ENCODE measurements at places on chromosomes 1 and 21.
A peak's percentile ranks its signal among the peaks of the same experiment; 100 is the strongest.

DNA sequence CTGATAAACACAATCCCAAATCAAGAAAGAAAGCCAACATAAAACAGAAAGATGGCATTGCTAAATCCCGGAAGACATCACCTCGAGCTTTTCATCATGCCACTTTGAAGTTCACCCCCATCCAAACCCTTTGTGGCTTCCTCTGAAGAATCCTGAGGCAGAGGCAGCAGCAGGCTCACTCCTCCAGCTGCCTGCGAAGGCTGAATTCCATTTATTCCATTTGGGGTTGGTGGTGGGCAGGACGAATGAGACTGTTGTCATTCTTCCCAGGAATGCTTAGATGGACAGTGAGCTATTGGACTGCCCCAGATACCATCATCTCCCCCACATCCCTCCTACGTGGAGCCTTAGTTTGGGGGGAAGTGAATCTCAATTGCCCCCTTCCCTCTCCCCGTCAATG, 437.5 kb downstream of the SMYD3 start:
- no peak for DNase-seq

- DNase-seq: no peak
Measured at GRCh38 chr1:67701876-67702275, 16.9 kb downstream of the GADD45A start.

GRCh38 chr1:230186874-230187273, 119.8 kb downstream of the GALNT2 start:
- DNase-seq: no peak

DNA sequence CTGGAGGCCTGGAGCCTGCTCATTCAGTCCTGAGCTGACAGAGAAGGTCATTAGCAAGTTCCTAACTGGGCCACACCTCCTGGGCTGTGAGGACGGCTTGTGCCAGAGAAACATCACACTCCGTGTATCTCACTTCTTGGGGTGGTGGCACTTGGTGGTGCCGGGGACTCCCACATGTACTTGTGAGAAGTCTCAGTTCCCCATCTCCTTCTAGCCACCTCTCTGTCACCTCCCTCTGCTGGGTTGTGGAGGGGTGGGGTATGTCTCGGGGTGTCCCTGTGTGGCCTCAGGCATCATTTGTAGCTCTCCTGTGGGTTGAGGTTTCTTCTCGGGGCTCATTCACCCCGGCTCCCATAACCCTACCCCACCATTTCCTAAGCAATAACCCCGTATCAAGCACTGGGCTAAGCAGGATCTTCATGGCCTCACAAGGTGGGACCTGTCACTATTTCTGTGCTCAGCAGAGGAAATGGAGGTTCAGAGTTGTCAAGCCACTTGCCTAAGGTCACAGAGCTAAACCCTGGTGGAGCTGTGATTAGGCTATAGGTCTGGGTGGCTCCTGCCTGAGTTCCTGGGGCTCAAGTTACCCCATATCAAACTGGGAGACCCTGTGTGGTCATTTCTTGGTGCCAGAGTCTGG, 62.5 kb downstream of the UBIAD1 start:
- DNase-seq: no peak

GRCh38 chr1:24586970-24587820, 31.3 kb downstream of the NCMAP start:
- peak; percentile 72 for DNase-seq

DNA sequence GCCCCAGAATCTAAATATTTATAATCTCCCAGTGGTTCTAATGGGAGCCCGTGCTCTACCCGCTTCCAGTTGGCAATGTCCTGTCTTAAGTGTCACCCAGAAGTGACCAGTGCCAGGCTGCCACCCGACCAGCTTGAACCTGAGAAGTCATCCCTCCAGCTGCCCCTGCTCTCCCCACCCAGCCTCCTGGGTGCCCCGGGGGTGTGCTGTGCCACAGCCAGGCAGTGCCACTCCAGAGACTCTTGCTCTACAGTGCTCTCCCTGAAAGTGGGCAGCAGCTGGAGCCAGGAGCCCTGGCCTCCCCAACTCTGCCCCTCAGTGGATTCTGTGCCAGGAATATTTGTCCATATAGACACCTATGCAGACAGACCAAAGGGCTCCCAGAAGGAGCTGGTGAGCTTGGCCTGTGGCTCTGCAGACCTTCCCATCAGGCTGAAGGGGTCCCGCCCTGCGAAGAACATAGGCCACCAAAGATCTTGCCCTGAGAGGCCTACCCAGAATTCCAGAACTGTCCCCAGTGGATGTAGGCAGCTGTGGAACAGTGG, 9.0 kb upstream of the EPS8L3 start:
- no peak for DNase-seq

DNA sequence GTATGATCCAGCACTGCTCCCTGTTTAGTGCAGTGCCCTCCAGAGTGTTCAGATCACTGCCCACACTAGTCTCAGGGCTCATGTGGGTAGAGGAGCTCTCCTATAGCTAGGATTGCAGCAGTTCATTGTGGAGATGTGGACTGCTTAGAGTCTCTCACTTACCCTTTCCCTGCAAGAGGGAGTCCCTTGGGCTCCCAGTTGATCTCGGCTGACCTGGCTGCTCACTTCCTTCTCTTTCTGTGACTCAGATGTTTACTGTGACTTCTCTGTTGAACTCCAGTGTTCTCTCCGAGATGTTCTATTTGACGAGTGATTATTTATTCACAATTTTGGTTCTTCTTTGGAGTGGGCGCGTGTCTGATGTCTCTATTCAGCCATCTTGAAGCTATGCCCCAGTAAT, 141.9 kb downstream of the PTBP2 start:
- no peak for DNase-seq

GRCh38 chr1:27543284-27543683, 53.3 kb upstream of the WASF2 start:
- no peak for DNase-seq

DNA sequence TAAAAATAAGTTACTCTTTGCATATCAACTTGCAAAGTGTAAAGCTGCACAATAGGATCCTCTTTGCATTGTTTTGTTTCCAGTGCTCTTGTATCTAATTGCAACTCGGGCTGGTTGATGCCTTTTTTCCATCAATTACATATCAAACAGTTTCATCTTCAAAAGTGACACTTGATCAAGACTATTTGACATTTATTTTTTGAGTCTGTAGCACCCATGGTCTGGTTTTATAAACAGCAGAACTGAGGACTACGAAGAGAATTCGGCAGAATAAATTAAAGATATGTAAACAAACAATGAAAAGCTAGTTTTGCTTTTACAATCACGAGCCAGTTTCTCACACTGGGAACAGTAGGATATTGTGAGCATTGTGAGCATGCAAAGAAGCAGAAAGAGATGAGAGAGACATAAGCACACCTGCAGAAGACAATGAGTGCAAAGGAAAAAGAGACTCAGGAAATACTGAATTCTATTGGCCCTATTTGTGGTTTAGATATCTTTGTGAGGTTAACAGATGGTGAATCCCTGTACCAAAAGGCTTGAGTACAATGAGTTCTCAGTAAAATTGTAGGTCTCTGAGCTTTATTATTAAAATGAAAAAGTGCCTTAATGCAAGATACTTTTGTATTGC, 45.4 kb downstream of the RPL5 start:
- DNase-seq: peak; percentile 2

DNA sequence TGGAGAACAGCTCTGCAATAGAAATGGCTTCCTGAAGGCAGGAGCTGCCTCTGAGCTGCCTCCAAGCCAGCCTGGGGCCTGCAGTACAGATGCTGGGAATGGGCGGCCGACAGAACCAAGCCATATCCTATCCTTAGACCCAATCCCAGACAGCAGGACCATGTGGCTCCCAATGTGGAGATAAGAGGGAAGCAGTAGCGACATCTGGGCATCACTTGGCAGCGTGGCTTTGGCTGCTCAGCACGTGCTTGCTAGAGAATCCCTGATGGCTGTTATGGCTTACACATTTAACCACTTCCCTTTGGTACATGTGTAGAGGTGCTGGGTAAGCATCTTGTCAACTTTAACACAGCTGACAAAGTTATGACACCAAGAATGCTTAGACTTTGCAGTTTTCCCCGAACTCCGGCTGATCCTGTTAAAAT, 87.7 kb downstream of the MAN1C1 start:
- no peak for DNase-seq

- DNase-seq: no peak
Measured at GRCh38 chr1:59880735-59881134, 45.8 kb downstream of the CYP2J2 start.

GRCh38 chr1:175978476-175978875, 228.6 kb downstream of the COP1 start:
- DNase-seq: no peak

DNA sequence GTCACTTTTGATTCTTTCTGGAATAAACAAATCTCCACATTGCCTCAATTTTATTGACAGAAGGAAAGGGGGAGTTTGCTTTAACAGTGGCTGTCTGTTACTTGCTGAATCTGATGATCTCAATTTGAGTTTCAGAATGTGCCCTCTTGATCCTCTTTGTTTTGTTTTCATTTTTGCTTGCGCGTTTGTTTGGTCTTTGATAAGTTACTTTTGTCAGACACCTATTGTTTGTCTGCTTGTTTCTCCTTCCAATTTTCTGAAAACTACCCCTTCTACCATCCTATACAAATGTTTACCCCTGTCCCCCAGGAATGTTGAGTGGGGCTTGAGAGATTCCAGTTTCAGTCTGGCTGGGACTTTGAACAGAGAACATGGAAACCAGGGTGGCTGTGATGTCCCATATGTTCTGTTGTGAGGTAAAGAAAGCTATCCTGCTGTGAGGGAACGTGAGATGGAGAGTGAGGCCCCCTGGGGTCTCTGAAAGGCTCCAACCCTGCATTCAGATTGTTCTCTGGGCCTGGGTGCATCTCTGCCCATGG, 11.8 kb upstream of the XCL2 start:
- DNase-seq: no peak

Measured in NCI-H1092 treated with DMSO at 0.1 percent for 48 hours (cell line).